ENCODE measurements at places on chromosomes 16 and 17. TPM values are rescaled to one million over a fixed set of nuclear protein-coding genes. Genes with fewer than 3 reads are reported as not detected.

The HCRT gene
- total RNA-seq = not detected

The THAP11 gene
- total RNA-seq = 52.6 TPM

The AHSP gene
- not detected for total RNA-seq

The TBC1D26 gene
- not detected for total RNA-seq

The FOXC2 gene
- total RNA-seq = 0.54 TPM

The GRIN2A gene
- total RNA-seq = 24.2 TPM

The TBX2 gene
- total RNA-seq = 33.6 TPM

The DNAAF1 gene
- not detected for total RNA-seq

The DRC3 gene
- 3.5 TPM for total RNA-seq

The GP1BA gene
- total RNA-seq = not detected

DNA sequence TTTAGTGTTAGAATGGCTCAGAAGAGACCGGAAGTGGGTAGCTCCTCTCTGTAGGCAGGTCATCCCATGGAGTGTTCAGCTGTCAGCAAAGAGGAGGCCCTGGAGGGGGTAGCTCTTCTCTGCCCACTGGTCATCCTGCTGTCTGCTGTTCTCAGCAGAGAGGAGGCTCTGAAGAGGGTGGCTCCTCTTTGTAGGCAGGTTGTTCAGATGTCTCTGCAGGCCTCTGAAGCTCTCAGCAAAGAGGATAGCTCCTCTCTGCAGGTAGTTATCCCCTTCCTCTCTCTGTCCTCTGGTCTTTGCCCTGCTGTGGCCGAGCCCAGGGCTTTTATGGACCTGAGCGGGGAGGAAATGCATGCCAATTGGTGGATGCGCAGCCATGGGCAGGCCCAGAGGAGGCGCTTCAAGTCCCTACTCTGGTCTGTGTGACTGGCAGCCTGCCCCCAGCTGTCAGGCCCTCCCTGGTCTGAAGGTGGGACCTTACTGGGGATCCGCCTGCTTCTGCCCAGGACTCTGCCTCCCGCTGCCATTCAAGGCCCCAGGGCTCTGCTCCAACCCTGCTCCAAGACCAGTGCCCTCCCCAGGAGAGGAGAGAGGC lies 32.5 kb upstream of the FA2H start:
- no peak for ATAC-seq

DNA sequence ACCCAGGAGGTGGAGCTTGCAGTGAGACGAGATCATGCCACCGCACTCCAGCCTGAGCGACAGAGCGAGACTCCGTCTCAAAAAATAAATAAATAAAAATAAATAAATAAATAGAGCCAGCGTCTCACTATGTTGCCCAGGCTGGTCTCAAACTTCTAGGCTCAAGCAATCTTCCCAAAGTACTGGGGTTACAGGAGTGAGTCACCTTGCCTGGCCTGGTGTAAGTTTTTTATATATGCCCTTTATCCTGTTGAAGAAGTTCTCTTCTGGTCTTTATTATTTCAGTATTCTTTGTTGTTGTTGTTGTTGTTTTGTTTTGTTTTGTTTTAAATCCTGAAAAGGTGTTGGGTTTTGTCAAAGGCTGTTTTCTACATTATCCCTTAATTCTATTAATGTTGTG lies 30.1 kb upstream of the ABCC1 start:
- no peak for ATAC-seq

DNA sequence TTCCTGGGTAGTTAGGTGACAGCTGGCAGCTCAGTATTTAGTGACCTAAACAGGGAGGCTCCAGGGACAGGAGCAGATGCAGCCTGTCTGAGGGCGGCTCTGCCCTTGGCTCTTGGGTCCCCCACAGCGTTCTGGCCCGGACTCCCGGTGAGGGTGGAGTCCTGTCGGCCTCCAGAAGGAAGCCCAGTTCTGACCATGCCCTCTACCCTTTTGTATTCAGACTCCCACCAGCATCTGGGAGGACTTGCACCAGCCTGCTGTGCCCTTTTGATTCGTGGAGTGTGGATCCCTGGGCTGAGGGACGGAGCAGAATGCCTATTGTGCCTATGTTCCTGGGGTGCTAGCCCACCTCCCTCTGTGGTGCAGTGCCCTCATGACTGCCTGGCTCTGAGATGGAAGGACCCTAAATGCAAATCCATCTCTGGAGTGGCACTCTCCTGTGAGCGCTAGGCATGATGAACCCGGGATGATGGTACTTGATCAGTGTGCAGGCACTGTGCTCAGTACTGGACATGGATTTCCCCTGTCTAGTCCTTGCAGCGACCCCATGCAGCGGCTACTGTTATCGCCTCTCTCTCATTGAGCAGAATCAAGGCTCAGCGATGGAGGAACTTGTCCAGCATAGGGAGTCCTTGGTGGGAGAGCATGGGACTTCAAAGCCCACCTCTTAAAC lies 123.1 kb downstream of the SNX29 start:
- ATAC-seq = no peak

- ATAC-seq = no peak
These were observed 406.6 kb upstream of the EEF2KMT start for GRCh38 chr16:5504064-5504781.

DNA sequence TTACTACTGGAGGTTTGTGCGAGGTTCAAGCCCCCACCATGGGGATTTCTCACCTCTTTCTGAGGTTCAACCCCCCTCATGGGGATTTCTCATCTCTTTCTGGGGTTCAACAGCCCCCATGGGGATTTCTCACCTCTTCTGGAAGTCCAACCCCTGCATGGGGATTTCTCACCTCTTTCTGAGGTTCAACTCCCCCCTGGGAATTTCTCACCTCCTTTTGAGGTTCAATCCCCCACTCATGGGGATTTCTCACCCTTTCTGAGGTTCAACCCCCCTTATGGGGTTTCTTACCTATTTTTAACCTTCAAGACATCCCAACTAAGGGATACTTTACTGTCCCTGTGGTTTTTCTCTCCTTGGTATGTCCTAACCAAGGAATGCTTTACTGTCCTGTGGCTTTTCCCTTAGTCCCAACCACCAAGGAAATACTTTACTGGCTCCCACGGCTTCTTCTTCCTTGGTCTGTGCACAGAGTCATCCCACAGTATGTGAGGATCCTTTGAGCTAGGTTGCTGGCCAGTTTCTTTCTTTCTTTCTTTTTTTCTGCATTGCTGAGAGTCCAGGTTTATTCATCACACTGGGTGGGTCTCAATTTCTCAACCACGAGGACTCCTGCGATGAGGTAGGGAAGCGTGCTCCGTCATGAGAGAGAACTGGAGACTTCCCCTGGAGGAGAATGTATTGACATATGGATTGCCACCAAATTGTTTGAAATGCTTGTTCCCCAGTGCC lies 2140.2 kb downstream of the TP53TG3F start:
- no peak for ATAC-seq

DNA sequence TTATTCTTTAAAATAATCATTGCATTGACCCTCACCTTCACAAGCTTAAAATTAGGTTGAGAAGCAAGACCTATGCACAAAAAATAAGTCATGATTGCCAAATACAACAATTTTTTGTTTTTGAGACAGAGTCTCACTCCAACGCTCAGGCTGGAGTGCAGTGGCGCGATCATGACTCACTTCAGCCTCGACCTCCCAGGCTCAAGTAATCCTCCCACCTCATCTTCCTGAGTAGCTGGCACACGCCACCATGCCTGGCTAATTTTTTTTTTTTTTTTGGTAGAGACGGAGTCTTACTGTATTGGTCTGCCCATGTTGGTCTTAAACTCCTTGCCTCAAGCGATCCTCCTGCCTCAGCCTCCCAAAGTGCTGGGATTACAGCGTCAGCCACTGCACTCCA lies 24.2 kb downstream of the ZNF652 start:
- ATAC-seq = no peak

DNA sequence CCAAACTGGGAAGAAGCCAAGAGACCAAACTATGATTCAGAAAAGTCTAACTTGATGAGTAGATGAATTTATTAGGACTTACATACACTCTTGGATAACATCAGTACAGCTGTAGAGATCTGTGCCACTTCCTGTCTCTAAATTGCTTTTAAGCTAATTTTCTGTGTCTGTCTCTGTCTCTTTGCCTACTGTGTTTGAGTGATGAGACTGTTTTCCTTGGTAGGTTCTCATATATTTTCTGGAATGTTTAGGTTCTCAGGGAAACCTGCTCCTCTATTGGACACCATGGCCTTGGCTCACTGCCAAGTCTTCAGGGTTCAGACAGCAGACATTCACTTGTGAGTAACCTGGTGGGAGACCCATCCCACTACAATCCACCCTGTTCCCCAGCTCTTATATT lies 103.5 kb upstream of the KIF2B start:
- no peak for ATAC-seq

- no peak for ATAC-seq
These were observed 62.1 kb downstream of the LMF1 start for GRCh38 chr16:908526-909155.

DNA sequence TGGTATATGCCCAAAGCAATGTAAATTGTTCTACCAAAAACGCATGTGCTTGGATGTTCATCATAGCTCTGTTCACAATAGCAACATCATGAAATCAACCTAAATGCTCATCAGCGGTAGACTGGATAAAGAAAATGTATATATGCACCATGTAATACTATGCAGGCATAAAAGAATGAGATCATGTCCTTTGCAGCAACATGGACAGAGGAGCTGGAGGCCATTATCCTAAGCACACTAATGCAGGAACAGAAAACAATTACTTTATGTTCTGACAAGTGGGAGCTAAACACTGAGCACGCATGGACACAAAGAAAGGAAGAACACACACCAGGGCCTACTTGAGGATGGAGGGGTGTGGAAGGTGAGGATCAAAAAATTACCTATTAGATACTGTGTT lies 33.7 kb downstream of the TANC2 start:
- ATAC-seq = no peak

GRCh38 chr16:5071341-5071680 lies 332 bp upstream of the ALG1 start:
- no peak for ATAC-seq

DNA sequence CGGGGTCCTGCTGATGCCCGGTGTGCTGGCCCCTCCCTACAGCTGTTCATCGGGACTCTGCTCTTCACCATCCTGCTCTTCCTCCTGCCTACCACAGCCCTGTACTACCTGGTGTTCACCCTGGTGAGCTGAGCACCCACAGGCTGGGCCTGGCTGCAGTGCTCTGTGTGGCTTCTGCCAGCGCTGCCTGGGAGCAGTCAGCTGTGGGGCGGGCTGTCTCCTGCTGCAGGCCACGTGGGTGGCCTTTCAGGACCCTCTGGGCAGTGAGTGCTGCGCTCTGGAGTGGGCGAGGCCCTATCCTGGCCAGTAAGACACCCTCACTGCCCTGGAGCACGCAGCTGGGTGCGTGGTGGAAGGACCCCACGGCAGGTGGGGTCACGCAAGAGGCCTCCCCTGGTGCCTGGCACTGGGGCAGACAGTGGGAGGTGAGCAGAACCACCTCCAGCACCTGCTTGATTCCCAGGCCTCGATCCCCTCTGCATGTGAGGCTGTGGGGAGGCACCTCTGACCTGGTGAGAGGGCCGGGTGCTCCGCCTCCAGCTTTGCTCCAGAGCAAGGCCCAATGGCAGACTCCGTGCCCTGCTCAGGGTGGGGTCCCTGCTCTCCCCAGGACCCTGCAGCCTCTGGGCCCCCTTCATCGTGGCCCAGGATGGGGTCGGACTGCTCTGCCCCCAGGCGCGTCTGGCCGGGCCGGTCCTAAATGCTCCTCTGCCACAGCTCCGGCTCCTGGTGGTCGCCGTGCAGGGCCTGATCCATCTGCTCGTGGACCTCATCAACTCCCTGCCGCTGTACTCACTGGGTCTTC lies 9.5 kb upstream of the RAB40C start:
- no peak for ATAC-seq

DNA sequence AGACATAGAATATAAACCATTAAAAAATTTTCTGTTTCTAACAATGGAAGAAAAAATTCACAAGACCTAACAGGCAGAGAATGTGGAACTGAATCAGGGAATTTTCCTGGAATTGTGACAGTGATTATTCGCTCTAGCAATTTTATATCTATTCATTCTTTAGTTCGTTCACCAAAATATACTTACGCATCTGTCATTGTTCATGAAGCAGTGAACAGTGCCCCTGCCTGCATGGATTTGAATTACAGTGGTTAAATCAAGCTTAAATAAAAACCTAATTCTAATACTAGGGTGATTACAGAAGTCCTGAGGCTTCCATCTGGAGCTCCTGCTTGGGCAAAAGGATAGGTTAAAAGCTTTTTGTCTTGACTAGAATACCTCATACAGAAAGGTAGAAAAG lies 48.6 kb downstream of the ABCA8 start:
- ATAC-seq = no peak

DNA sequence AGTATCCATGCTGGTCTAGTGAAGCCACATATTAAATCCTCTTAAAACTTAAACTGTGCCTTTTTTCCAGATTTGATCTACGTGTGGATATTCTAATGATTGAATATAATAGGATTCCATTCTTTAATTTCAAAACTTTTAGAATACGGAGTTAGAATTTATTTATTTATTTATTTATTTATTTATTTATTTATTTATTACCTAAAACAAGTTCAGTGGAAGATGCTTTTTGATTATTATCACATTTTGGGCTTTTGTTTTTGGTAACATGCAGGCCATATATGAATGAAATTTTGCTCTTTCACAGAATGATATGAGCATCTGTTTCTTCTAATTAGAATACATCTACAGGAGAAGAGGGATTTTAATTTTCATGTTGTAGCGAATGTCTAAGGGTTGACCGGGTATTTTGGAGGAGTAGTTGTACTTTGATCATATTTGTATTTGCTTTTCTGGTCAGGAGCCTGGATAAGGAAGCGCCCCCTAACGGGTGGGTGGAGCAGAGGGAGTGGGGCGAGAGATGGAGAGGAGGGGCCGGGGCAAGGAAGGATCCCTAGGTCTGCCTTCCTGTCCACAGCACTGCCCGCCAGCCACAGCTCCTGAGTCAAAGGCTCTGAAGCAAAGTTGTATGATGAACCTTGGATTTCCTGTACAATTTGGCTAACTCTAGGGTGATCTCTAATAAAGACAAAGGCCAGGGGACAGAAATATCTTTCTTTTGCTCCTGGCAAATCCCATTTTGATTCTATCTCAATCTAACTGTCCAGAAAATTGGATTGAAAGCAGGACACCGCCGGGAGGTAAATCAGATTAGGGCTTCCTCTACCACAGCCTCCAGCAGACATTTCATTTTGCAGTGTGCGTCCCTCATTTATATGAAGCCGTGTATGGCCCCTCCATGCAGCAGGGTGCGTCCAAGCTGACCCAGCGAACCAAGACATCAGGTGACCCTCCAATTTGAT lies 149.1 kb downstream of the PRKCA start:
- ATAC-seq = no peak

- no peak for ATAC-seq
These were observed 4.4 kb downstream of the TMEM204 start for GRCh38 chr16:1537763-1538289.
